GM18507 (cell line): ENCODE measurements at places on chromosomes 3 and 15.

- DNase-seq: no peak
Measured at GRCh38 chr3:23193831-23194230, 9.3 kb upstream of the UBE2E2 start.

DNA sequence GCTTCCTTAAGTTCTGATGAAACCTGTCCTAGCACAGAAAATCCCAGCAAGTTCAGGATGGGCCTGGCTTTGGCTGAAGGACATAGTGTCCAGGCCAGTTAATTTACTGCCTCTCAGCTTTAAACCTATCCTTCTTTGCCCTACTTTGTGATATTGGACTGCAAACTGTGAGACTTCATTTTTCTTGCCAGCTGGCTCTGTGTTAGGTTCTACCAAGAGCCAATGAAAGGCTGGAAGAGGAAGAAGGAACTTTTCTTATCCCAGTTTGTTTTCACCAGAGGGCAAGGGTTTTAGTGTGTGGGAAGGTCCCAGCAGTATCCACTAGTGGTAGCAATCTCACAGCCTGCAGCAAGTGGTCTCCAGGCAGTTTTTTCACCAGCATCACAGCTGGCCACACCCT, 18.2 kb downstream of the DCUN1D1 start:
- no peak for DNase-seq

DNA sequence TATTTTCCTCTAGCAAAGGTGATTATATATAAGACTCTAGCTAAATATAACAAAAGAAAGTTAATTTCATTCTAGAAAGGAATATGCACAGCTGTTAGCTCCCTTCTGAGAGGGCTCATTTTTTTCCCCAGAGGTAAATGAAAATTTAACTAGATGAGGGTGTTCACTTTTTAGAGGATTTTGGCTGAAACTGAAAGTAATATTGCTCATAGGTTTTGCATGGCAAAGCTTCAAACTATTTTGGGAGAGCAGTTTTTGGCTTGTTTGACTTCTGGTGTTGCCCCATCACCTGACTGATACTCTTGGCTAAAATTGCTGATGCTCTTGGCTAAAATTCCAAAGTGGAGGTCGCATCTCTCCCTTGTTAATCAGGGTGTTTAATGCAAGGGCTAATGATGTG, 311.9 kb downstream of the EDEM1 start:
- no peak for DNase-seq

DNA sequence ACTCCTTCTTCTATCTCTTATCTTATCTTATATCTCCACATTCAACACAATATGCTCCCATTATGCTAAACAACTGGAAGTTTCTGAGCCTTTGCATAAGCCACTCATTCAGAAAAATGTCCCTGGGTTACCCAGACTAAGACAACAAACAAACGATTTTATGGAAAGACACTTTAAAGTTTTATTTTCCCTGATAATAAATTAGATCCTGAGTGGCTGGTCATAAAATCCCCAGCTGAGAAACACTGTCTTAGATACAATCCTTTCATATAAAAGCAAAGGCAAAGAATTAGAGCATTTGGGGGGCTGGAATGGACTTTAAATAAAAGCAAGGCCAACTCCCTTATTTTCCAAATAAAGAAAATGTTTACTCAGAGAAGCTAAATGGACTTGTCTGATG, 322.3 kb downstream of the GBE1 start:
- DNase-seq: no peak

DNA sequence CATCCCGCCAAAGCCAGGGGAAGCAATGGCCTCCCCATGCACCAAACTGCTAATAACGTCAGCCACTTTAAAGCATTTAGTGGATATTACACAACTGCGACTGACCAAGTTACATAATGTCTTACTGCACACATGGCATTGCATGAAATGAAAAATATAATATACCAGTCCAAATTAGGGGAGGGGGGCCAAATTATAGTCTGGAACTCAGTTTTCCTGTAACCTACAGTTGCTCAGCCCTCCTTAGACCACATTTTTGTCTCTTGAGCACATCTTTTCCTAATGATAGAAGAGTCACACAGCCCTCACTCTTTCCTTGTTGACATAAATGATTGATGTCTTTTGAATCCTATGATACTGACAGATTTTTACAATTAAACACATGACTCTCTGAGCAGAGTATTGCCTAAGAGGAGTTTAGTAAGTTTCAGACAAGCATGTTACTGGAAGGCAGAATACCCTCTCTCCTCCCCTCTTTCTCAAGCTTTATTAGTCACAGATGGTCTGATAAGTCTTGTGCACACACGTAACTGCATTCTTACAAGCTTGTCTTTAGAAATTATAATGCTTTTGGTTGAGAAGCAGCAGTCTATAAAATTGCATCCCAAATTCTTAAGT, 1.1 kb upstream of the PLD1 start:
- DNase-seq: no peak

DNA sequence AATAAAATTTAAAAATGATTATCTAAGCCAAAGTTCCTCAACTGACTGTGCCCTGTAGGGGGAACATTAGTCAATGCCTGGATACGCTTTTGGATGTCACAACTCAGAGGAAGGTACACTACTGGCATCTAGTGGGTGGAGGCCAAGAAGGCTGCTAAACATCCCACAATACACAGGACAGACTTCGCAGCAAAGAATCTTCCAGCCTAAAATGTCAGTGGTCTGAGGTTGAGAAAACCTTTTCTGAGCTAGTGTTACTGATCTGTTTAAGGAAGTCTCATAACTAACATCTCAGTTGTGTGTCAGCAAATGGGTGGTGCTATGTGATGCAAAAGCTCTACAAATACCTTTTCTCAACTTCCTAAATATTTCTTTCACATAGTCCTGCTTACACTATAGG, 20.9 kb upstream of the LDHAL6B start:
- DNase-seq: no peak

GRCh38 chr15:28107111-28107903, 8.2 kb upstream of the OCA2 start:
- no peak for DNase-seq

GRCh38 chr15:58165661-58166060, 27.5 kb downstream of the AQP9 start:
- no peak for DNase-seq

DNA sequence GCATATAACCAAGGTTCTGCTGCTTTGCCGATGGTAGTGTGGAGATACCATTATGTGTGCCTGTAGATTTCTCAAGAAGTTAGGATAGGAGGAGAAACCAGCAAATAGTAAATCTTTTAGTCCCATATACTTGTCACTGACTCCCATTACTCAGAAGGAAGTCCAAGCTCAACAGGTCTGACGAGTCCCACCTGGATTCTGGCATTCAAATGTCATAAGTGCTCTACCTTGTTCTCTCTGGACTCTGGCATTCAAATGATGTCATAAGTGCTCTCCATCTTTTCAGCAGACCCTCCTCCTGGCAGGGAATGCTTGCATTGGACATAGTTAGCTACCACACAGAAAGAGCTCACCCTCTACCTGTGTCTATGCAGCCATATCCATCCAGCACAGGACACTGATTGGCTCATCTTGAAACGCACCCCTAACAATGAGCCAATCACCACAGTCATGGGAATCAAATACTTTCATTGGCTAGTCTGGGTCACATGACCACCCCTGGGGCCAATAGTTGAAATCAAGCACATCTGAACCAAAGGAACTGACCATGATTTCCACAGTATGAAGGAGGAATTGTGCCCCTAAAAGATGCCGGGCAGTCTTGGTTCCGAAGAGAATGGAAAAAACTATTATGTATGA, 205.0 kb upstream of the ADAMTS9 start:
- no peak for DNase-seq

GRCh38 chr3:66220602-66221377, at the start of gene SLC25A26:
SLC25A26 (plus strand) TSS chr3:66221001; CDS start chr3:66221095, 94 bp downstream.
- DNase-seq: peak; percentile 97

- DNase-seq: no peak
Measured at GRCh38 chr15:56960116-56960515, 41.7 kb downstream of the TCF12 start.

DNA sequence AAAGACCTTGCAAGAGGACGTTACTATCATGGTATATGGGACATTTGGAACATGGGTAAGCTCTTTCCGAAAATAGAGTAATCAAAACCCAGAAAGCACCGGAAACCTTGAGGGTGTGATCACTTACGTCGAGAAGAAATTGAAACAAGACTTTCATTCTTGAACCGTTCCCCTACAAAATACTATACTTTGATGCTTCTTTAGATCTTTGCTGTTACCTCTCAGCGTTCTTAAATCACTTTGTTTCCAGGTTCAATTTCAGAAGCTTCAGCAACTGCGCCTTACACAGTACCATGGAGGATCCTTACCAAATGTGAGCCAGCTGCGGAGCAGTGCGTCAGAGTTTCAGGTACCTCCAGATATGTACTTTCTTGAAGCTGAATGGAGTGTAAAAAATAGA, 10.1 kb downstream of the CRTC3 start:
- DNase-seq: no peak

DNA sequence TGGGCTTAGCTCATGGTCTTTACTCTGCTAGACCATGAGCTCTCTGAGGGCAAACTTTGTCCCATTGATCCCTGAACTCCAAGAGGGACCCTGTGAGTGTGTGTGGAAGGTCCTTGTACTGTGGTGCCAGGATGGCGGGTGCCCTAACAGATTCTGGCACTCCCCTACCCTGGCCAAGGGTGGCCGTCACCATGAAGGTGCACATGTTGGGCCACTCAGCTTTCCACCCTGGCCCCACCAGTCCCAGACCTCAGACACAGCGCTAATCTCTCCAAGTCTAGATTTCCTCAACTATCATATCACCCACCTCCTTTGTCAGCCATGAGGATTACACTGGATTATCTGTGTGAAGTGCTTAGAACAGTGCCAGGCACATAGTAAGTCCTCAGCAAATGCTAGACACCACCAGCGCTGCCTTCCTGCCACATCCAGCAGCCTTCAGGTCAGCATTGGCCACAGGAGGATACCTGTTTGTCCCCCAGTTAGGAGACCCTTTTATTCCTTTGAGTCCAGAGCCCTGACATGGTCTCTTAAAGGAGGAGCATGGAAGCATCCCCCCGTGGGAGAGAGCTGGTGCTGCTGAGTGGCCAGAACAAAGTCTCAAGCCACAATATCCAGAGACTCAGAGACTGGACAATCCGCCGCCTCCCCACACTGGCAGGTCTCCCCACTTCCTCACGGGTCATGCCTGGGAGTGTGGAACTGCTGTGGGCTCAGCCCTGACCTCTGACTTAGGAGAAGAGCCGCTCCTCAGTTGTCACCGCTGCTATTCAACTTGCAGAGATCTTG, 44.5 kb upstream of the SLCO2A1 start:
- no peak for DNase-seq

DNA sequence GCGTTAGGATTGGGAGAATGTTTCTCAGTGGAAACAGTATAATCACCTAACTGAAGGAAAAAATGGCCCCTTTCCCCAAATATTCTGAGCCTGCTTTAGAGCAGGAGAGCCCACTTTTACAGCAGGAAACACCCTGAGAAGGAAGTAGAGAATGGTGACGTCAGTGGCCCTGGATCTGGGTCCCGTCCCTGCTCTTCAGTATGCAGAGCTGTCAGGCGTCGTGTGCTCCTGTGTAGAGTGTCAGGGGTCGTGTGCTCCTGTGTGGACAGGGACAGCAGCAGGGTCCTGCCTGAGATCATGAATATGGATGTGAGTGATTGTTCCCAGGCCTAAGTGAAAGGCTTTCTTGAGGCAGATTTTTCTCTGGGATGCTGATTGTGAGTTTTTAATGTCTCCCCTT, 45.2 kb downstream of the CGNL1 start:
- DNase-seq: no peak

- DNase-seq: no peak
Measured at GRCh38 chr3:133112666-133113065, 74.5 kb downstream of the TMEM108 start.

DNA sequence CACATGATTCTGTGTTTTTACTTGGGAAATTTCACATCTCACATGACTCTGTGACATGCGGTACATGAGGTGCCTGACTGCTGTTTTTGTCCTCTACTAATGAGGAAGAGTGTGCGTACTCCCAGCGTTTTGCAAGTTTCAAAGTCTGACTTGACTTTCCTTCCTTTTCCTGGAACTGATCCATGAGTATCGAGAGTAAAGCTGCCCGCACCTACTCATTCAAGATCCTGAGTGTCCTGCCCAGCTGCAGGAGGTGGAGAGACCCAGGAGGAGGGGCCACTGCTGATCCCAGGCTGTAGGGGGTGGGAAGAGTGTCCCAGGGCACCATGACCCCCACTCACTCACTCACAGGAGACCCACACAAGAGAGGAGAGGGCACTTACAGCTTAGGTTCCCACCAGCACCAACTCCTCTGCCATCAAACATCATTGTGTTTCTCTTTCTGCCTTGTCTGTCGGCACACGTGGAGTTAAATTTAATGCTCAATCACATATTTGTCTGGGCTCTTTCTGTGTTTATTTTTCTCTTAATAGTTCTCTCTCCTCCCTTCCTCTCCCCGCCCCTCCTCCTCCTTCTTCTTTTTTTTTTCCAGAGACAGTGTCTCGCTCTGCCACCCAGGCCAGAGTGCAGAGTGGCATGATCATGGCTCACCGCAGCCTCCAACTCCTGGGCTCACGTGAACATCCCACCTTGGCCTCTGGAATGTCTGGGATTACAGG, 1.4 kb downstream of the CCR5AS start:
- no peak for DNase-seq

DNA sequence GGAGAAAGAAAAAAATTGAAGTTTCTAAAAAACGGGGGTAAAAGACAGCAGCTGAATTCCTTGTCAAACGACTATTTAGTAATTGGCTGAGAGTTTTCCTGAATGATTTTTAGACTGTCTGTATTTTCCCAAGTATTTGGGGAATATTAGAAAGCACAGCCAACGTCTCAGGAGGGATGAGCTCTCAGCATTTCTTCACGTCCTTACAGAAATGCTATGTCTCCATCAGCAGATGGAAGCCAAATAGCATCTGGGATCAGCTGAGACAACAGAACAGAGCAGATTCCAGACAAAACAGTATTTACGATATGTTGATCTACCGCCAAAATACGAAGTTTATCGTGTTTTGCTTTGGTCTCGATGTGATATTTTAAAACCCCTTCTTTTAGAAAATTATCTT, 5.3 kb upstream of the TMC3 start:
- DNase-seq: no peak
